ENCODE measurements at places on chromosomes 1 and 21.

GRCh38 chr1:22321917-22322316, 129.7 kb upstream of the ZBTB40 start:
- no peak for DNase-seq

DNA sequence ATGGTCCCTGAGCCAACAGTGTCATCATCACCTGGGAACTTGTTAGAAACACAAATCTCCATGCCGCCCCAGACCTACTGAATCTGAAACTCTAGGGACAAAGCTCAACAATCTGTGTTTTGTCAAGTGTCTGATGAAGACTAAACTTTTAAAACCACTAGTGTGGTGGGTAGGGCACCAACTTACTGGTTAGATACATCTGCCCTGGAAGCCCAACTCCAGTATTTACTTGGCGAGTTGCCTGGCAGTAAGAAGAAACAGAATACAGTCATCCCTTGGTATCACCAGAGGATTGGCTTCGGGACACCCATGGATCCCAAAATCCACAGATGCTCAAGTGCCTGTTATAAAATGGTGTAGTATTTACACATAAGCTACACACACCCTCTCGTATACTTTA, 367.9 kb upstream of the DUSP10 start:
- no peak for DNase-seq

GRCh38 chr21:42395905-42396651, at the start of gene TMPRSS3:
Gene TMPRSS3, minus strand, starts transcription at chr21:42396052. Its CDS starts 635 bp downstream, at chr21:42395417.
- DNase-seq: no peak

- no peak for DNase-seq
Observed at GRCh38 chr21:38520511-38520910, 22.2 kb upstream of the ERG start.

GRCh38 chr1:12485231-12486058, 132.6 kb downstream of the DHRS3 start:
- DNase-seq: no peak

Measured in DMS 273 treated with DMSO at 0.1 percent for 48 hours (cell line).